Suppressor macrophage treated with lipopolysaccharide for 4 hours (primary cell): ENCODE measurements at places on chromosomes 3 and 15.

GRCh38 chr15:24676431-24676830, 856 bp downstream of the NPAP1 start:
- DNase-seq, result no peak

DNA sequence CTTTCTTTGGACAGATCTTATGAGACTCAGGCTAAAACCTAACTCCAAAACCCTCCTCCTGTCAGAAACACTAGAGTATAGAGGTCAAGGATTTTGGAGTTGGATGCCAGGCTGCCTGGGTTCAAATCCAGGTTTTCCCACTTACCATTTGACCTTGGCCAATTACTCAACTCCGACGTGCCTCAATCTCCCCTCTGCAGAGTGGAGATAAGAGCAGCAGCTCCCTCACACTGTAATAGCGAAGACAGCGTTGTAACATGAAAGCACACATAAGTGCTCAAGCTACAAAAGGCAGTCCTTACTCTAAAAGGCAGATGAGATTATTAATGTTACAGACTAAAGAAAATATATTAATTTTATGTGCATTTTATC, 90.1 kb downstream of the IGF2BP2 start:
- DNase-seq, result no peak

DNA sequence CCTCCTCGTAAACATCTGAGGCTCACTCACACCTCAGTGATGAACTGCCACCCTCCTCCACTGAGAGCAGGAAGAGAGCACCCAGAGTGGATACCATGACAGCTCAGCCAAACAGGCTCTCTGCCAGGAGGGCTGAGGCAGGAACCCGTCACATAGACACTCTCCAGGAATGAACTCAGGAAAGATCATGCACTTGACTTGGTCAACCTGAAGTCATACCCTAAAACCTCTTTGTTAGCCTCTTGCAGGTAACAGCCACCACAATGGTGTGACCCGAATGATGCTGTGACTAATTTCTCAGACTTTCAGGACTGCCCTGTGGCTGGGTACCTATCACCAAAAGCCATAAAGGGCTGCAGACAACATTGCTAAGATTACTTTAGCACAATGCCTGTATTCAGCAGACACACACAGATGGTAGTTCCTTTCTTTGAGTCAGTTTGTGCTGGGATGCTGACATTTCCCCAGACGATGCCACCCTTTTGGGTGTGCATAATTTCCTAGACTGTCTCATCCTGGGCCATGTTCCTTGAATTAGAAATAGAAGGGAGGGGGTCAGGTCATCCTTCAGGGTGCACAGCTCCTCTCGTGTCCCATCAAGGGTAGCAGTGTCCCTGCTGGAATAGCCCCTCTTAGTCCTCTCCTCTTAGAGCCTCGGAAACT, 30.3 kb downstream of the CX3CR1 start:
- no peak for DNase-seq

DNA sequence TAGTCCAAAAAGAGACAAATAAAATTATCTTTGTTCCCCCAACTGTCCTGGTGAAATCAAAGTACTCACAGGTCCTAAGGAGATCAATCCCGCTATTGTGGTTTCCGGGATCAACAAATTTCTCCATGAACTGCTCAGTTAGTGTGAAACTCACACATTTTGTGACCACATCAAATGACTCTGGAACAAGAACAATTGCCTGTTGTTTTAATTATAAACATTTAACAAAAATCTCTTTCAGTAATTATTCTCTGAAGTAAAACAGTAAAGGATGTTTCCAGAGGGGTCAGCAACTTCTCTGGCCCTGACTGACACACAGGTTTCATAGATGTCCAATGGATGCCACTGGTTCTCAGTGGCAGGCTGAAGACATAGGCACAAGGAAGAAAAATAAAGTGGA, 3.9 kb downstream of the CLDND1 start:
- no peak for DNase-seq

GRCh38 chr3:104856741-104857140, 510.0 kb upstream of the ALCAM start:
- no peak for DNase-seq

GRCh38 chr15:35505809-35506208, 40.2 kb downstream of the DPH6 start:
- DNase-seq, result peak; percentile 40

- peak; percentile 31 for DNase-seq
Observed at GRCh38 chr15:26838742-26839460, 28.0 kb upstream of the GABRA5 start.

GRCh38 chr15:90058308-90058707, 44.0 kb downstream of the IDH2 start:
- peak; percentile 73 for DNase-seq

GRCh38 chr3:45656575-45657363, 32.4 kb upstream of the SACM1L start:
- peak; percentile 98 for DNase-seq

GRCh38 chr3:78969483-78969882, 798.3 kb downstream of the ROBO1 start:
- no peak for DNase-seq

- DNase-seq, result no peak
Observed at GRCh38 chr3:174532776-174533175, 326.4 kb upstream of the NAALADL2 start.

GRCh38 chr3:182803596-182803995, 10.3 kb downstream of the ATP11B start:
- DNase-seq, result no peak

DNA sequence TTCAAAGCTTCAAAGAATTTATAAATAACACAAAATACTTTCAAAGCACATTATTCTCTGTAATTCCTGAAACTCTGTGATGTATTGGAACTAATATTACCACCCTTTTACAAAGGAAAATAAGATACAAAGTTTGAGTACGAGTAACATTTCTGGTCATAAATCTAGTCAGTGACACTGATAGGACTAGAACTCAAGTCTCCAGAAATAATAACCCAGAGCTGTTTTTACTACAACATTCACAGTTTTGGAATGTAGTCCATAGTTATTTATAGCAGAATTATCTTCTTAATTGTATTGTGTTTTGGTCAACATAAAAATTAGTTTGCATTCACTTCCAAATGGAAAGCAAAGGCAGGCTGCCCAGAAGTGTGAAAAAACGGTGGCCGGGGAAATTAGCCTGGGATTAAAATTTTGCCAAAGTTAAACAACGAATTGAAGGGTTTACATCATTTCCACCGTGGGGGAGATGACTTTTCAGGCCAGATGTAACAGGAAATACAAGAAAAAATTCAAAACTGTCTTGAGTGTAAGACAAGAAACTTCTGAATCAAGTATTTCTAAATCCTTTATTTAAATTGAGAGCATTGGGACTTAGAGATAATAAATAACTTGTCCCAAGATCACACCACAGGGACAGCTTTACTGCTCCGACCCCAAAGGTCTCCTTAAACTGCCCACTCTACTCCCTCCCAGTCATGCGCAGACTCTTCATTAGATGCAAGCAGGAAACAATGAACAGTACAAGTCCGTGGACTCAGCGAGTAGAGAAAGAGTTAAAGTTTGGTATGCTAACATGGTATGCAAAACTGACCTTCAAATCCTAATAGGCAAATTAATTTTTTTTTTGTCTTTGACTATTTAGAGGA, 74.3 kb upstream of the VGLL4 start:
- no peak for DNase-seq

- DNase-seq, result no peak
Observed at GRCh38 chr3:78670746-78671145, 1097.1 kb downstream of the ROBO1 start.

DNA sequence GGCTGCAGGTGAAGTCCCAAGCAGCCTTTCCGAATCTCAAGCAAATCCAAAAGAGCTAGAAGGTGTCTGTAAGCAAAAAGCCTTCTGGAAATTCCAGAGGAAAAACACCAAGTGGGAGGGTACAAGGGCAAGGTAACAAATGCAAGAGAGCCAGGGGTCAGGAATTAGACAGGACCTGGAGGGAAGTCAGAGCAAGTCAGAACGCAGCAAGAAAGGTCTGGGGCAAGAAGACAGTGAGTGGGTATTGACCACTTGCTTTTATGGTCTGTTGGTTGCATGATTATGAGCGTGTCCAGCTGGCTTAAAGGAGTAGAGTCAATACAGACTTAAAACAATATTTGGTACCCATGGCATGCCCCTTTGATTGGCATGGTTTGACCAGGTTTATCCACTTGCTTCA, 66.7 kb upstream of the OXTR start:
- no peak for DNase-seq

DNA sequence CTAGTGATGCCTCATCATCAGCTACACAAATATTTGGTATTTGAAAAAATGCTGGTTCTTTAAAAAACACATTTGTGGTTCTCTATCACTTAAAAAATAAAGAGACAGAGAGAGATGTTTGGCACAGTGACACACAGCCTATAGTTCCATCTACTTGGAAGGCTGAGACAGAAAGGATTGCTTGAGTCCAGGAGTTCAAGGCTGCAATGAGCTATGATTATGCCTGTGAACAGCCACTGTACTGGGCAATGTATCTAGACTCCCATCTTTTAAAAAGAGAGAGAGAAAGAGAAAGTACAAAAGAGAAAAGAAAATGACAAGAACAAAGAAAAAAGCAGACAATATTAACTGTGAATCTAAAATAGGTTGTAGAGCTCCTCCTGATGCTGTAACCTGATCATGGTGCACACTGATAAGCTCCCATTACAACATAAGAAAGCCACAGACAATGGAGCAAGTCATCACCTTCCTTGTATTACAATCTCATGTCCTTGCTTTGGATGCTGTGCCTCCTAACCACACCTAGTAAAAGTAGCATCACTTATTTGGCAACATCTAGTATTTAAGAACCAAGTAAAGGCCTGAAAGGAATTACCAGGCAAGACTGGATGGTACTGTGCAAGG, 31.7 kb upstream of the MAP4 start:
- DNase-seq, result no peak

DNA sequence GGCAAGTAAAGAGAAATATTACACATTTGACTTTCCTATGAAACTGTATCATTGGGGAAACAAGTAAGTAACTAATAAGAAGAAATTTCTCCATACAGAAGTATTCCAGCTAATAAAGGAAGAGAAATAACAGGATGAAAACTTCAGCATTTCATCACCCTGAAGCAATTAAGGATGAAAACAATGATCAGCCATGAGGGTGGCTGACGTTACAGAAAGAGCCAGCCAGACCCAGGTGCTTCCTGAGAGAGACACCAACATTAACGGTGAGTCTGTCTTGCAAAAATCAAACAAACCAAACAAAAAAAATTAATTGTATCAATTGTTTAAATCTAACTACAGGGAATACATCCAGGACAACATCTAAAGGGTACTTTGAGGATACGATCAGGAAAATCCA, 190.0 kb downstream of the ARRDC4 start:
- DNase-seq, result no peak

- DNase-seq, result peak; percentile 62
Observed at GRCh38 chr15:72285927-72286516, 13.7 kb upstream of the PARP6 start.

DNA sequence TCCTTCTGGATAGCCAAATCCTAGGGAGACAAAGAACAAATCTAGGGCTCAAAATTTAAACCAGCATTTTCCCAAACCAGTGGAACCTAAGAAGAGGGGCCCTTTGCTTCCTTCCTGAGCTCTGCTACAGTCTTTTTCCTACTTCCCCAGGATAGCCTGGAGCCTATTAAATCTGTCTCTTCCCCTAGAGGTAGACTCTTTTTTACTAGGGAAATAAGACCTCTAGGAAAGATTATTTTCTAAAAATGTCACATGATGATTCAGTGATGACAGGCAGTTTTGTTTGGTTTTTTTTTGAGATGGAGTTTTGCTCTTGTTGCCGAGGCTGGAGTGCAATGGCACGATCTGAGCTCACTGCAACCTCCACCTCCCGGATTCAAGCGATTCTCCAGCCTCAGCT, 18.5 kb downstream of the RMDN3 start:
- no peak for DNase-seq

DNA sequence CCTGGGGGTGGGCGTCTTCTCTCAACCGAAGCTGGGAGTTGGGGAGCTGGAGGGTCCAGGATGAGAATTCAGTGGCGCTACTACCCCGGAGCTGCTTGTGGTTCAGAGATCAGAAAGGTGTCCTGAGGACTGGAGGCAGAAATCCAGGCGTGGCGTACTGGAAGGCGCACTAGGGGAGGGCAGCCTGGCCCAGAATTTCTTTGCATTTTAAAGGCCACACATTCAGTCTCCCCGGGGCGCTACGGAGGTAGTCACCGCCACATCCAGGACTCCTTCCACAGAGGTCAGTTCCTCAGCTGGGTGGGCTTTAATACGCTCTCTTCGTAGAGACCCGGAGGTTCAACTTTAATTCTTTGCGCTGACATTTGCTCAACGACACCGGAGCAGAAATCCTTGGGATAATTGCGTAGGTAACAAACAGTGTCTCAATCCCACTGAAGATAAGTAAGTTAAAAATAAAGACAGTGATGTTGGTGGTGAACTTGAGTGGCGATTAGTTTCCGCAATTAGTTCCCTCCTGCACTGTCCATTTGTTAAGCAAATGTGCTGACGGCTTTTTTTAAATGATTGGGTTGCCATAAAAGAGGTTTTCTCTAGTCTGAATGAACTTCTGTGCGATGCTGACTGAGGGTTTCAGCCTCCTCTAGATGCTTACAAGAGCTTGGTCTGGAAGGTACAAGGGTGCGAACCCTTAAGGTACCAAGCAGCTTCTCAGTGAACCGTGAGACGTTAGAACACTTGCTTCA, 535 bp downstream of the MCTP2 start:
- no peak for DNase-seq

DNA sequence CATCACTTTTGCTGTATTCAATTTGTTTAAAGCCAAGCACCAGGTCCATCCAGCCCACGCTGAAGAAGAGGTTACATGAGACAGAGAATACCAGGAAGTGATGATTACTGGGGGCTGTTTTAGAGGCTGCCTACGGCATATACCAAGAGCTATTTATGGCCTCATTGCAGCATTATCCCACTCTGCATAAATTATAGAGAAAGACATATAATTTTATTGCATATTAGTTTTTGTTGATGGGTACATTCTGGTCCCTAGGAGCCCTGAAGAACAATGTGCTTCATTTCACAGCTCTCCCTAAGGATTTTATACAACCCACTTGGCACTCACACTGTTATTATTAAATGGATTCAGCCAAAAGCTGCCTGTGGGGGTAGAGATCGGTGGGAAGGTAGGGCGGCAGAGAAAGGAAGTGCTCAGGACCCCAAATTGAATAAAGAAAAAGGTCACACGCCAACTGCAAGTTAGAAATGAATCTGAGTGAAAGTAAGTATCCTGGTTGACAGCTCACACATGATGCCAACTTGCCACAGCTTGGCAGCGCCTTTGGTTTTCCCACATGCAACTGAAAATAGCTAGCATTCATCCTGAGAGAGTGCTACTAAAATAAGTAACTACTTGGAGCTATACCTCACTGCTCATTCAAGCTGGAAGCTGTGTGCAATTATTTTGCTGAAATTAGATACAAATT, 73.7 kb downstream of the CCNL1 start:
- no peak for DNase-seq

GRCh38 chr3:105513042-105513441, 146.3 kb downstream of the ALCAM start:
- DNase-seq, result no peak

DNA sequence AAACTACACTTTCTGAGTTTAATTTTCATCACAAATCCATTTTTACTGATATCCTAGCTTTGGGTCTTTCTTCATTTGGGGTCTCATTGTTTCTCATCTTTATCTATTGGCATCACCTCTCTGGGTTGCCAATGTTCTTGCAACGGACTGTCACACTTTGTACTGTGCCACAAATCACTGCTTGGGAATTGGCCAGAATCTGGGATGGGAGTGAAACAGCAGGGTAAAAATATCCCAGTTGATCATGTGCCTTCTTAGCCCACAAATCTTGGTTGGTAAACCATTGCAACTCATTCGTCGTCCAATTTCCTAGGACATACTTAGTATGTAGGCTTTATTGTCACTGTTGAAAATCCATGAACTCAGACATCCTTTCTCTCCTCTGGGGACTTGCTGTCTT, 698.5 kb downstream of the OTOL1 start:
- DNase-seq, result no peak
